ENCODE measurements at places on chromosomes 5 and 9. TPM values are rescaled to one million over a fixed set of nuclear protein-coding genes. Genes with fewer than 3 reads are reported as not detected.
A peak's percentile ranks its signal among the peaks of the same experiment; 100 is the strongest.

DNA sequence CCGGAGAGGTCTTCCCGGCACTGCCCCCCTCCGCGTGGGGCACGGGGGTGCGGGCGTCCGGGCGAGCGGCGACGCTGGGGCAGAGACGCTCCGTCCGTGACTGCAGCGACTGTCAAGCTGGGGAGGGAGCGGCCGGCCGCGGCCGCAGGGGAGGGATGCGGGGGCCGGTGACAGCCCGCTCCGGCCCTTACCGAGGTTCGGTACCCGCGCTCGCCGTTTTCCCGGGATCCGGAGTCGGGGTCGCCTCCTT is 400 bp downstream of the KDM4C start:
- DNase-seq: no peak

DNA sequence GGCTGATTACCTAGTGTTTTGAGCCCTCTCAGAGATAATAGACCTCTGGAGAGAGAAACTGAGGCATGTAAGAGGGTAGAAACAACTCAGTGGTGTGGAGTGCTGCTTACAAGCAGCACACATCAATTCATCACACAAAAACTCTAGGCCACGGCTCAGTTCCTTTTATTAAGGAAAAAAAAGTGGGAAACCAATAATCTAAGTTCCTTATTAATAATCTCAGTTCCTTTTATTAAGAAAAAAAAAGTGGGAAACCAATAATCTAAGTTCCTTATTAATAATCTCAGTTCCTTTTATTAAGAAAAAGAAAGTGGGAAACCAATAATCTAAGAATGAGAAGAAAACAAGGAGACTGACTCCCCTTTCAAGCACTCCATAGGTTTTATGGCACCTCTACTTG is 28.0 kb downstream of the TXNDC8 start:
- DNase-seq: no peak

DNA sequence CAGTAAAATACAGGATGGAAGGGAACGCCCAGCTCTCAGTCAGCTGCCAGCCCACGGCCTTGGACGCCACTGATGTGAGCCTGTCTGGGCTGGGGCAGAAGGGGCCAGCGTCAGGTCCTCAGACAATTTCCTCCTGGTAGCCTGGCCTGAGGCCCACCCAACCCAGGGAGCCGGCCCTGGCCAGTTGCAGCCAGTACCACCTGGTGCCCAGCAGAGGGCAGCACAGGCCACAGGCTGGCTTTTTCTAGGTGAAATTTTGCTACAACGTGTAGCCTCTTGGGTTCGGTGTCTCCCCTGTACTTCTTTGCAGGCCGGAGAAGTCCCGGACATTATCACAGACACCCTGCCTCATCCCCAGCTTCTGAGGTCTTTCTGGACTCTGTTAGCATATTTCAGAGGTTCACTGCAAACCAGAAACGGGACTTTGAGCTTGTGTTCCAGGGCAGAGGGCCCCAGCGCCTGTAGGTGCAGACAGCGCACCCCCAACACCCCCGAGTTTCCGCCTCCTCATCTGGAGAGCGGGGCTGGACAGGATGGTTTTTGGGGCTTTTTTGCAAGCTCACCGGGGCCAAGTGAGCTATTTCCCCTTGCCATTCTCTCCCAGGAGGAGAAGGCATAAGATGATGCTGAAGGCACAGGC is 45.9 kb upstream of the KCNMB1 start:
- peak; percentile 37 for DNase-seq

GRCh38 chr9:95185956-95186355 is 131.6 kb downstream of the FANCC start:
- DNase-seq: no peak

Gene GABRA6
- not detected for polyA plus RNA-seq

Gene ABCA1
- 1.0 TPM for polyA plus RNA-seq

Gene SPATA6L
- not detected for polyA plus RNA-seq

Gene EQTN
- polyA plus RNA-seq: not detected
